ENCODE measurements at places on chromosomes 2 and 18. TPM values are rescaled to one million over a fixed set of nuclear protein-coding genes. Genes with fewer than 3 reads are reported as not detected.

DNA sequence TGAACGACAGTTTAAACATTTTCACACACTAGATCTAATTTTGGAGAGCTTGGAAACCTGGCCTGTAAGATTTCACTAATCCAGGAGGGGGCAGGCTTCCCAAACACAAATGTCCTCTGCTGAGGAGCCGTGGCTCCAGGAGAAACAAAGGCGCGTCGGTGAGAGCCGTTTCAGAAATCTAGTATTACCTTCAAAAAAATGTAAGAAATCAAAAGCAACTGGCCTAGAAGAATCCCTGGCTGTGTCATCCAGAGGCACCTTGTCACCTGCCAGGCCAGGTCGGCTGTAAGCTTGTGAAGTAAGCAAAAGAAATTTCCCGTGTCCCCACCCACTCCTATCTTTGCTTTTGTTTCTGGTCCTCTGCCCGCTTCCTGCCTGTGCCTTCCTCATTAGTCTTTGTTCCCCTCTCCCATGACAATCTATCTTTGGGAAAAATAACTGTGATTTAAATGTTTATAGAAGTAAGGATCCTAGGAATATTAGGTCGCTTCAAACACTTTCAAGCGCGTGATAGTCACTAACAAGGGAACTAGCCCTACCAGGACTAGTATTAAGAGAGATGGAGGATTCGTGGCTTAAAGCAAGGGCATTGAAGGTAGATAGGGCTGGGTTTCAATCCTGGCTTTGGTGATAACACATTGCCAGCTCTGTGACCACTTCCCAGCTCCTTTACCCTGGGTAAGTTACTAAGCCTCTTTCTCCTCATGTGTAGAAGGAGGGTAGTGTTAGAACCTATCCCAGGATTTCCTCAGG is 99.5 kb upstream of the STK39 start:
- no peaks in the 10 kb centered on the region for H3K27me3 ChIP-seq
- DNase-seq = peak; percentile 83
- H3K4me1 ChIP-seq = no peaks in the 10 kb centered on the region
- H3K4me3 ChIP-seq = peak overlapping the region; percentile 46
- no peak overlapping the region for H3K27ac ChIP-seq

DNA sequence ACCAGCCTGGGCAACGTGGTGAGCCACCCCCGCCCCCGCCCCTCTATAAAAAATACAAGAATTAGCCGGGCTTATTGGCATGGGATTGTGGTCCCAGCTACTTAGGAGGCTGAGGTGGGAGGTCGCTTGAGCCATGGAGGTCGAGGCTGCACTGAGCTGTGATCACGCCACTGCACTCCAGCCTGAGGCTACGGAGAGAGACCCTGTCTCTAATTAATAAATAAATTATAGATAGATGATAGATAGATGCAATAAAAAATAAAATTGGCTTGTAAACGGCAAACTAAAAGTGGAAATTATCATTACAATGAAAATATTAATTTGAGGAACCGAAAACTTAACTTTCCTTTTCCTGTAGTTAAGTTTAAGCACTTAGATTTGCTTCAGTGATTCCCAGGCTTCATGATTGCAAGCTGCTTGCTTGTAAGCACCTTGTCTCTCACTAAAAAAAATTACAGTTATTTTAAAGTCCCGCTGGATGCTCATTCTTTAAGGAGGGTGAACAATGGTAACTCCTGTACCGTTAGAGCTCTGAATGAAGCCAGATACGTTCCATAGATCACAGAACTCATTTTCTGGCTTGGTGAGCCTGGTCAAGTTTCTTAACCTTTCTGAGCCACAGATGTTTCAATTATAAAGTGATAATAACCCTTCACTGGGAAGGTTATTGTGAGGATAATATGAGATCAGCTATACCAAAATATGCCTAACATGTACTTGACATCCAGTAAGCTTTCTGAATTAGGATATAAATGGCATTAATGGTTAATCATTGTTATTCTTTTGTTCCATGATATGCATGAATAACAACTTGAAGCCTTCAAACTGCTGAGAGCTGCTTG is 9.3 kb upstream of the NARS1 start:
- DNase-seq = no peak
- H3K4me1 ChIP-seq = no peaks in the 10 kb centered on the region
- no peak overlapping the region for H3K27ac ChIP-seq
- peak overlapping the region; percentile 51 for H3K4me3 ChIP-seq
- no peaks in the 10 kb centered on the region for H3K36me3 ChIP-seq

DNA sequence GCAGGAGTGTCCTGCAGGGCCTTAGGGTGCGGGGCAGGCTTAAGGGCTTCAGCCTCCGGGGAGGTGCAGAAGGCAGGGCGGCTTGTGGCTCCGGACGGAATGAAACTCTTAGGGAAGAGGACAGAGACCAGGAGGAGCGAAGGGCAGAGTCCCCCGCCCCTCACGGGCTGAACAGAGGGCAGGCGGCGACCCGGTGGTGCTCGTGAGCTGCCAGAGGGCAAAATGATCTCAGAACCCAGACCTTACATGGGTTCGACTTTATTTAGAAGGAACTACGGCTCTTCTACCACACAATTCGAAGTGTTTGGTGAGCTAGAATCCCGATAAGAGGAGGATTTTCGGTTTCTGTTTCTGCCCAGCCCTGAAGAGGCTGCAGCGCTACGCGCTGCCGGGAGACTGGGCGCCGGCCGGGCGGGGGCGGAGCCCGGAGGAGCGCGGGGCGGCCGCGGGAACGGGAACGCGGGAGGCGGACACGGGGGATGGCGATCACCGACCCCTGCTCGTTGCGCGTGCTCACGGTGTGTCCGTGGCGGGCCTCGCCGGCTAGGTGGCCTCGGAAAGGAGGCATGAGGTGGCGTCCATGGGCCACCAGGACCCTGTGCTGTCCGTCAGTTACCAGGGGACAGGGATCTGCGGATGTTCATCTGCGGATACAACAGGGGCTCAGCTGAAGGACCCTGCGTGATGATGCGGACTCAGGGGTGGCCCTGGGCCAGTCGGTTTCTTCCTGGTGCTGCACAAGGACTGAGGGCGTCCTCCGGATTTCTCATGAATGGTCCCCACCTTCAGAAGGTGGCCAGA is 4.2 kb upstream of the SP100 start:
- H3K4me1 ChIP-seq = peaks cover 9% of the 10 kb centered on the region
- H3K4me3 ChIP-seq = peak overlapping the region; percentile 57
- H3K27ac ChIP-seq = no peak overlapping the region

DNA sequence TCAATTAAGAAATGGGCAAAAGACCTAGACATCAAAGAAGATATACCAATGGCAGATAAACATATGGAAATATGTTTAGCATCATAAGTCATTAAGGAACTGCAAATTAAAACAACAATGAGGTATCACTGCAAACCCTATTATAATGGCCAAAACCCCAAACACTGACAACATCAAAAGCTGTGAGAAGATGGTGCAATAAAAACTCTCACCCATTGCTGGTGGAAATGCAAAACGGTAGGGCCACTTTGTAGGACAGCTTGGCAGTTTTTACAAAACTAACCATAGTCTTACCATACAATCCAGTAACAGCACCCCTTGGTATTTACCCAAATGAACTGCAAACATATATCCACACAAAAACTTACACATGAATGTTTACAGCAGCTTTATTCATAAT is 213.1 kb downstream of the UBE2E3 start:
- no peaks in the 10 kb centered on the region for H3K4me1 ChIP-seq
- H3K27me3 ChIP-seq = no peaks in the 10 kb centered on the region
- no peak overlapping the region for H3K4me3 ChIP-seq
- DNase-seq = no peak
- H3K36me3 ChIP-seq = no peaks in the 10 kb centered on the region
- H3K27ac ChIP-seq = no peak overlapping the region

- no peaks in the 10 kb centered on the region for H3K36me3 ChIP-seq
- H3K4me3 ChIP-seq = no peak overlapping the region
- no peak for DNase-seq
- H3K27ac ChIP-seq = no peak overlapping the region
- H3K27me3 ChIP-seq = peaks cover 2% of the 10 kb centered on the region
These were observed 6.4 kb upstream of the SPATS2L start for GRCh38 chr2:200300065-200300464.

GRCh38 chr2:183579686-183580085 is 455.4 kb downstream of the NUP35 start:
- no peaks in the 10 kb centered on the region for H3K27me3 ChIP-seq
- DNase-seq = no peak
- no peak overlapping the region for H3K4me3 ChIP-seq
- no peak overlapping the region for H3K27ac ChIP-seq
- H3K4me1 ChIP-seq = no peaks in the 10 kb centered on the region

DNA sequence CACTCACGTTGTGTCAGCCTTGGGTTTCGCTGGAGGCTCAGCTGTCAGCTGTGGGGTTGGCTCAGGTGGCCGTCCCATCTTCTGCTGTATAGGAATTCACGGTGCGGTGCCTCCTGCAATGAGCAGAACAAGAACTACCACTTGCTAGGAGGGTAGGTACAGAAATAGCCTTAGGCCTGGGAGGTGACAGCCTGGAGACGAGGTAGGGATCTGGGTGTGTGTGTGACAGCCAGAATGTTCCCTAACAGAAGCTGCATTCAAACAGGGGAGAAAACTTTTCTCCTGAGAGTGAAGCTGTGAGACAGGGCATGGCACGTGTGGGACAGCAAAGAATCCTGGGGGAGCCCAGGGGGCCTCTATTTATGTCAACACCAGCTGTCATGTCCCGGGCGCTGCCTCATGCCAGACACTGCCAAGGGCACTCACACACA is 8.4 kb upstream of the MAL start:
- no peaks in the 10 kb centered on the region for H3K27me3 ChIP-seq
- peaks cover 3% of the 10 kb centered on the region for H3K4me1 ChIP-seq
- no peak for DNase-seq

- no peak for DNase-seq
- peaks cover 33% of the 10 kb centered on the region for H3K4me1 ChIP-seq
- H3K27me3 ChIP-seq = 0 out of 2 replicates have a peak, but pooled peaks cover 2% of the 10 kb centered on the region
- H3K4me3 ChIP-seq = no peak overlapping the region
- no peak overlapping the region for H3K27ac ChIP-seq
- no peaks in the 10 kb centered on the region for H3K36me3 ChIP-seq
These were observed 213.6 kb upstream of the SP5 start for GRCh38 chr2:170501421-170502043.

DNA sequence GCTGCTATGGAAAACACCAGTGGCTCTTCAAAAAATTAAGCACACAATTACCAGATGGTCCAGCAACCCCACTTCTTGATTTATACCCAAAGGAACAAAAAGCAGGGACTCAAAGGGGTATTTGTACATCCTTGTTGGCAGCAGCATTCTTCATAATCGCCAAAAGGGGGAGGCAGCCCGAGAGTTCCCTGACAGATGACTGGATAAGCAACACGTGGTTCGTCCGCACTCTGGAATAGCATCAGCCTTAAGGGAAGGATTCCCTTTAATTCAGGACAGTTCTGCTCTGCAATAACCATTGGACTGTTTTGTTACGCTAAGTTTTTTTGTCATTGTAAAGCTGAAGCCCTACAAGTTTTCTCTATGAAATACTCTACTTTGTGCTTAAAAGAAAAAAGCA is 76.7 kb upstream of the TWIST2 start:
- no peaks in the 10 kb centered on the region for H3K27me3 ChIP-seq
- H3K36me3 ChIP-seq = no peaks in the 10 kb centered on the region
- H3K27ac ChIP-seq = no peak overlapping the region
- no peak for DNase-seq

DNA sequence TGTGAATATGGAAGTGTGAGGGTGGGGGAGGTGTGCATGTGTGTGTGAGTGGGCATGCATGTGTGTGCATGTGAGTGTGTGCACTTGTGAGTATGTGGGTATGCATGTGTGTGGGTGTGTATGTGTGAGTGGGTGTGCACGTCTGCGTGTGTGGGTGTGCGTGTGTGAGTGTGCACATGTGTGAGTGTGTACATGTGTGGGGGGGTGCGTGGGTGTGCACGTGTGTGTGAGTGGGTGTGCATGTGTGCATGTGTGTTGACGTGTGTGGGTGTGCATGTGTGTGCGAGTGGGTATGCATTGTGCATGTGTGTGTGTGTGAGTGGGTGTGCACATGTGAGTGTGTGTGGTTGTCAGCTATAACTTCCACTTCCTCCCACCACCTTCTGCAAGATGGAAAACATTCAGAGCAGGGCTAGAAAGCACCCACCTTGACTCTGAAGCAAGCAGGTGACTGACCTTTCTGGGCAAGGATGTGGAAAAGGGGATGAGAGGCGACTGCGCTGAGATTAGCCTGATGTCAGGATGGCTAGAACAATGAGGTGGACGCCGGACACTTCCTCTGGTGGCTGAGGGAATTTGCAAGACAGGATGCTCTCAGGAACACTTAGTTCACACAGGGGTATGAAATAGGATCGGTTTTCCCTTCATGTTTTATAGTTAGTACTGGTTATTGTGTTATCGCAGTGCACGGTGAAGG is 103.6 kb downstream of the ACKR3 start:
- no peak overlapping the region for H3K4me3 ChIP-seq
- no peaks in the 10 kb centered on the region for H3K36me3 ChIP-seq
- 0 out of 2 replicates have a peak, but pooled peaks cover 4% of the 10 kb centered on the region for H3K4me1 ChIP-seq
- no peaks in the 10 kb centered on the region for H3K27me3 ChIP-seq
- no peak overlapping the region for H3K27ac ChIP-seq

GRCh38 chr2:218954541-218955300 is 4.7 kb upstream of the CDK5R2 start:
- no peaks in the 10 kb centered on the region for H3K36me3 ChIP-seq
- no peak for DNase-seq
- H3K27me3 ChIP-seq = peaks cover 7% of the 10 kb centered on the region

- H3K27ac ChIP-seq = no peak overlapping the region
- peaks cover 8% of the 10 kb centered on the region for H3K4me1 ChIP-seq
- DNase-seq = no peak
- no peaks in the 10 kb centered on the region for H3K36me3 ChIP-seq
- no peak overlapping the region for H3K4me3 ChIP-seq
These were observed 26.9 kb upstream of the COL6A3 start for GRCh38 chr2:237440819-237441281.

DNA sequence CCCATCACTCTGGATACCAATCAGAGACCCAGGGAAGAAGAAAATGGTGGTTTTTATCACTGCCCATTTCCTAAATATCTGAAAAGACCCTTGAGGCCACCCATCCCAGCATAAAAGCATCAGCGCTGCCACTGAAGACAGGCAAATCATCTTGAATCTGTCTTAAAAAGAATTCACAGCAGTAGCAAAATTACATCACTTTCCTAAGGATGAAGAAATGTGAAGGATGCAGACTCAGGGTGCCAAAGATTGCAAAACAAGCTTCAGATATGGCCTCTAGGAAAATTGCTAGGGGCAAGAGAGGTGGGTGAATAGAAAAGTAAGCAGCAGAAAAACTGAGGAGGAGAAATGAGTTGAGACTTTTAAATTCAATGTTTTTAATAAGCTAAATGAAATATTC is 70.0 kb downstream of the SLC25A12 start:
- DNase-seq = no peak
- no peak overlapping the region for H3K4me3 ChIP-seq
- no peaks in the 10 kb centered on the region for H3K4me1 ChIP-seq
- no peak overlapping the region for H3K27ac ChIP-seq
- H3K27me3 ChIP-seq = no peaks in the 10 kb centered on the region

GRCh38 chr2:72062336-72062735 is 85.3 kb downstream of the CYP26B1 start:
- DNase-seq = no peak
- no peaks in the 10 kb centered on the region for H3K27me3 ChIP-seq
- H3K4me3 ChIP-seq = no peak overlapping the region
- no peaks in the 10 kb centered on the region for H3K36me3 ChIP-seq

- no peaks in the 10 kb centered on the region for H3K27me3 ChIP-seq
- no peak overlapping the region for H3K4me3 ChIP-seq
These were observed 217.1 kb downstream of the KLHL29 start for GRCh38 chr2:23602116-23602515.

Gene DNAJC5G
- 1.4 TPM for total RNA-seq

Gene CIB4
- not detected for total RNA-seq

Gene THSD7B
- 2.2 TPM for total RNA-seq

Gene AQP12B
- not detected for total RNA-seq

Gene BAZ2B
- total RNA-seq = 46.3 TPM

All from H1 (cell line).